Right lung (tissue), 10 donors: ENCODE measurements at places on chromosomes 3 and 15.
A peak's percentile ranks its signal among the peaks of the same experiment; 100 is the strongest.

DNA sequence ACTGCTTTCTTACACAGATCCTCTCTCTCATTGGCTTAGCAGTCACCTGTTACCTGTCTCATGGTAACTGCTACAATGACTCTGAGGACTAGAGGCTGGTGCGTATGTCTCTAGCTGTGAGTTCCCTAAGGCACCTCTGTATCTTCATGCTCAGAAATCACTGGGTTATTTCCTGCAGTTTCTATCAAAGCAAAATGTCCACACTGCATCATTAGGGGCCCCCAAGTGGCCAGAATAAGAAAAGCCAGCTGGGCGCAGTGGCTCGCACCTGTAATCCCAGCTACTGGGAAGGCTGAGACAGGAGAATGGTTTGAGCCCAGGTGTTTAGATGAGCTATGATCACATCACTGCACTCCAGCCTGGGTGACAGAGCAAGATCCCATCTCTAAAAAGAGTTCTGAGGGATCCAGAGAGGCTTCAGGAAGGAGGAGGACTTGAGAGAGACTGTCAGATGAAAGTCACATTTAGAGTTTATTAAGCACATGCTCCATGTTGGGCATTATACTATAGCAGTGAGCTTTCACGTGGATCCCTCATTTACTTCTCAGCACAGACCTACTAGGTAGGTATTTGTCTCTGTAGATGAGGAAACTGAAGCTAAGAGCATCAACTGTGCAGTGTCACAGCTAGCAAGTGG is 2.3 kb upstream of the VPS18 start:
- DNase-seq = no peak

GRCh38 chr3:13890377-13891016 is 10.6 kb upstream of the WNT7A start:
- DNase-seq = no peak

- no peak for DNase-seq
Observed at GRCh38 chr3:141093971-141094684, 43.0 kb downstream of the SPSB4 start.

GRCh38 chr15:63938486-63939061 is 104.8 kb upstream of the HERC1 start:
- DNase-seq = no peak

DNA sequence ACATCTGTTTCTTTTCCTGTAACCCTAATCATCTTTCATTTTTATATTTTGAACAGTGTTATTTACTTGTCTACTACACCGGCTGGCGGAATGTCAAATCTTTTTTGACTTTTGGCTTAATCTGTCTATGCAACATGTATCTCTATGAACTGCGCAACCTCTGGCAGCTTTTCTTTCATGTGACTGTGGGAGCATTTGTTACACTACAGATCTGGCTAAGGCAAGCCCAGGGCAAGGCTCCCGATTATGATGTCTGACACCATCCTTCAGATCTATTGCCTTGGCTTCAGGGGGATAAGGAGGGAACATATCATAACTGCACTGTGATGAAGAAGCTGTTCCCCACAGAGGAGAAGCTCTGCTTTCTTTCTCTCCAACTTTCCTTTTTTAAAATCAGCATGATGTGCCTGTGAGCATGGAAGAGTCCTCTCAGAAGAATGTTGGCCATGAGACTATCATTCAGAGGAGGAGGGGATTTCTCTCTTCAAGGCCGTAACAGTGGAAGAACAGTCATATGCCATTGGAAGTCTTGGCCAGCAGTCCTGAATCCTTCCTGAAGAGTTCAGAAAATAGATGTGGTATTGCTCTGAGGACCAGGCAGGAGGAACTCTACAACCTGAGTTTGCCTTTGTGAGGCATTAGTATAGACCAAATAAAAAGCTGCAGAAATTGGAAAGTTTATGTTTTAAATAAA is 69.9 kb downstream of the SEC22A start:
- DNase-seq = no peak

GRCh38 chr3:151228666-151229040 is 25.6 kb upstream of the GPR171 start:
- DNase-seq = no peak

DNA sequence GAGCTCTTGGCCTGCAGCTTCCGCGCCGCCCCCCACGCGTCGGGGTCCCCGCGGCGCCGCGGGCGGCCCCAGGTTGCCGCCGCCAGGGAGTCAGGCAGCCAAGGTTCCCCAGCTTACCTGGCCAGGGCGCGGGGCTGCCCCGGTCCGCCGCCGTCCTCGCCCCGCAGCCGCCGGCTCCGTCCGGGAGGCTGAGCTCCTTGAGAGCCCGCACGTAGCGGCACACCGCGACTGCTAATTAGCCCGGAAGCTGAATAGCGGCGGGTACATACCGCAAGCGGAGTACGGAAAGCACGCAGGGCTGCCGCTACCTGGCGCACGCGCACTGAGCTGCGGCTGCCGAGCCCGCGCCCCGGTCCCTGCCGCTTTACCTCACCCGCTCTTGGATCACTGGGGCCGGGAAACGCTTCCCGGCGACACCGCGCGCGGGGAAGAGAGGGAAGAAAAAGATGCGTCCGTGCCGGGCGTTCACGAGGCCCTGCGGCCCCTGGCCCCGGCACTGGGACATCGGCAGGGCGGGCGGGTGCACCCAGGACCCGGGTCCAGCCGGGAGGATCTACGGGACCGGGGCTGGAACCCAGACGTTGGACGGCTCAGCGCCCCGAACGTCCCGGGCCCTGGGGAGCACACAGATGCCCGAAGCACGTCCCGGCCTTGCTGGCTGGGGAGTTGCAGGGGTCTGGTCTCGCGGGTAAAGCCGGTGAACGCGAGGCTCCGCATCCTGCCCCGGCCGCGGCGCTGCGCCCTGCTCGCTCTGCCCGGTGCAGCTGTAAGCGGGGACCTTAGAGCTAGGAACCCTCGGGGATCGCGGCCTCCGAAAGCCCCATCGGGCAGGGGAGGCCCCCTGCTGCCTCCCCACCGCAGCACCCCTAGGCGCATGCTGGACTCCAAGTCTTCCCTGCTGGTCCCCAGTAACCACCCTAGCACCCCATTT is at the start of gene GOLGA8B:
Gene GOLGA8B (minus strand): TSS at position 253 of the 931 bp plus-strand sequence. CDS start 47,739 bp downstream, outside the sequence.
- peak; percentile 52 for DNase-seq

DNA sequence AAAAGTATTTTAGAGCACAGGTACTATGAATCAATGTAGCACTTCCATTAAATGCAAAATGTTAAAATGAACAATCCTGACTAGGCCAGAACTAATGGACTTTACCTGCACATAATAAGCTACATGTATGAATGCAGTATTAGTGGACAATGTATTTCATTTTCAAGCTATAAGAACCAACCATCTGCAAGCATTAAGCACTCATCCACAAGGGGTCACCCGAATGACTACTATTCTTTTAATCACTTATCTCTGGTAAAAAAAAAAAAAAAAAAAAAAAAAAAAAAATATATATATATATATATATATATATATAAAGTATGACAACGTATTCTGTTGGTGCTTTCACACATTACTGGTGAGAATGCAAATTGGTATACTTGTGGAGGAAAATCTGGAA is 7.2 kb downstream of the HERC1 start:
- DNase-seq = no peak

DNA sequence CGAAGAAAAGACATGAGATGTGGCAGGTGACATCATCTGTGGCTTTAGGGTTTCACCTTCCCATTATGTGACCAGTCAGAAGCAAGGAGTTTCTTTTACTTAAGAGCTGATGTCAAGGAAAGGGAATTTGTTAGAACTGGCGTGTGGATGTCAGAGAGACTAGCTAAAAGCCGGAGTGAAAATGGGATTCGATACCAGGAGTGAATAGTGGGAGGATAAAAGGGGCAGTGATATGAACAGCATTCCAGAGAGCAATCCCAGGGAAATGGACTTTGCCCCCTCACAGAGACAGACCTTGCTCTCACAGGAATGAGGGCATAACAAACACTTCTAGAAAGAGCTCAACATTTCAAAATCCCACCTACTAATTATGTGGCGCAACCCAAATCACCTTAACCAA is 5.9 kb upstream of the FMN1 start:
- DNase-seq = no peak

- DNase-seq = no peak
Observed at GRCh38 chr3:168613151-168613550, 517.4 kb upstream of the GOLIM4 start.

DNA sequence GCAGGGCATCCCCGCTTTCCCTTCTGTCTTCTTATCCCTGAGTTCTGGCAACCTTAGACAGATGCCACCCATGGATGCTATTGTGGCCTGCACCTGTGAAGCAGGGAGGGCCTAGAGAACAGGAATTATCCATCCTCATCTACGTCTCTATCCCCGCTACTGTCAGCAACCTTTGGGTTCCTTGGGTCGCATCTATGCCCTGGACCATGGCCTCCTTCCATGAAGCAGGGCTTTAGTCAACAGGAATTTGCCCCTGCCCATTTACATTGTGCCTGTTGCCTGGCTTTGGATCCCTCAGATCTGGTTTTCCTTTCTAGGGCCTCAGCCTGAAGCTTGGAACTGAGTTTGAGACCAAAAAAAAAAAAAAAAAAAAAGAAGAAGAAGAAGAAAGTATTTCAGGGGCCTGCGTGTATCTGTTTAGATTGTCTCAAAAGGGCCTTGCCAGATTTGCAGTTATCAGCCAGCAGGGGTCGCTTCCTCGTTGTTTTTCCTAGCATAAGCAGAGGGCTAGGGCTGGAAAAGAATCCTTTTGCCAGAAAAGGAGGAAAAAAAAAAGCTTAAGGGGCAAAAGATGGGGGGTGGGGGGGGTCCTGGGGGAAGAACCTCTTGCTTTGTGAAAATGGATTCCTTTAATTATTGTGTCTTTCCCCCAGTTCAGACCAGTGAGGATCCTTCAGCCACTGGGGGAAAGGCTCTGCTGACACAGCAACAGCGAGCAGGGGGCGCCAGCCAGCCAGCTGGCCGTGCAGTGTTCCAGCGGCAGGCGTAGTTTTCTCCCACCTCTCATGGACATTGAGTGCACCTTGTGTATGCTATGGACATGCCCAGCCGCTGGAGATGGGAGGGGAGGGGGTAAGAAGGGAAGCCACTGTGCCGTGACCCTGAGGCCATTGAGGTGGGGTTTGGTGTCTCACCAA is 65.7 kb upstream of the ALDH1L1 start:
- peak; percentile 61 for DNase-seq

DNA sequence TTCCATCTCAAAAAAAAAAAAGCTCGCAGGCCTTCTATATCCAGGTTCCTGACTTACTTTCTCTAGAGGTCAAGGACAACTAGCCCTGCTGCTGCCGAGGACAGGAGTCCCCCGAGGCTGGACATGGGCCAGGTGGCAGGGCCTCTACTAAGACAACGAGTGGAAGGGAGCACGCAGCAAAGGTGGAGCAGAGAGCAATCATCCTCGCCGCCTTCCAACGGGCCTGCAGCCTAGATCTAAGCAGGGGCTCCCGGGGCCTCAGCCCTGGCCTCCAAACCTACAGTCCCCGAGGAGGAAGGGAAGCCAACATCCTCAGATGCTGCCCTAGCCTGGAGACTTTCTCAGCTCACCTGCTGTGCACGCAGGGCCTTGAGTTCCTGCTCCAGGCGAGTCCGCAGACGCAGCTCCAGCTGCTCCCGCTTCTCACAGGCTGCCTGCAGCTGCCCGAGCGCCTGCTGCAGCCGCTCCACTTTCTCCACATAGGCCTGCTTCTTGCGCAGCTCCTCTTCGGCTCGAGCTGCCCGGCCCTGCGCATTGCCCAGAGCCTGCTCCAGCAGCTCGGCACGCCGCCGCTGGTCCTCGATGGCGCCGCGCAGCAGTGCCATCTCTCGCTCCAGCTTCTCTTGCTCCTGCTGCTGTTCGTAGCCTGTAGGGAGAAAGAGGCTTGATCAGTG is 12.9 kb downstream of the AMOTL2 start:
- no peak for DNase-seq

DNA sequence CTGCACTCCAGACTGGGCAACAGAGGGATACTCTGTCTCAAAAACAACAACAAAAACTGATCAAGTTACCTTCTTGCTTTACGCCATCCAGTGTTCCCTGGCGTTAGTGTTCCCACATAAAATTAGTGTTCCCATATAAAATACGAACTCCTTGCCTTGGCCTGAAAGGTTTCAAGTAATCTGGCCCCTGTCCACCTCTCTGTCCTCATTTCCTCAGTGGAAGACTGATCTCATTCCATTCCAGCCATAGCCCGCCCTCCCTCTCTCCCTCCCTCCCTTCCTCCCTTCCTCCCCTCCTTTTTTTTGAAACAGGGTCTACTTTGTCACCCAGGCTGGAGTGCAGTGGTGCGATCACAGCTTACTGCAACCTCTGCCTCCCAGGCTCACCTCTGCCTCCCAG is 2.8 kb upstream of the CAND2 start:
- no peak for DNase-seq

DNA sequence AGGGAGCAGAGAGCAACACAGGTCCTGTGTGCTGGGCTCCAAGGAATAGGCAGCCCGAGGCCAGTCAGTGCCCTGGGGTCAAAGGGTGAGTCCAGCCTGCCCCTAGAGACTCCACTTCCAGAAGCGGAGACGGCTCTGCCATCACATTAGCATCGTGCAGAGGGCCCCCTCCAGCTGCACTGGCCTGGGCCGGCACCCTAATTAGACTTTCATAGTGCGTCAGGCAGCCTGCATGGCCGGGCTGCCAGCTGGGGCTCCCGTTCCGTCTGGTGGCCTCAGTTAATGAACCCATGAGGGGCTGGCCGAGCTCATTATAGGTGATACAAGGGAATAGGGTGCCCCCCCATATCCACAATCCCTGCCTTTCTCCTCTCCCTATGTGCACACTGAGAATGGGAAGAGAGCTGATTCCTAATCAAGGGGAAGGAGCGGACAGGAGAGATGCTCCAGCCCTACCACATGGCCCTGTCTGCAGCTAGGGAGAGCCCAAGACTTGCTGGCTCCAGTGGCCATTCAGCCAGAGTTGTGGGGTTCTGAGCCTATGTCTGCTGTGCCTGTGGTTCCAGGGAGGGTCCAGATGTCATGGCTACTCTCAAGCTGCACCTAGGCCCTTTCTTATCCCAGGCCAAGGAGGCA is 128.0 kb downstream of the SRGAP3 start:
- DNase-seq = no peak

DNA sequence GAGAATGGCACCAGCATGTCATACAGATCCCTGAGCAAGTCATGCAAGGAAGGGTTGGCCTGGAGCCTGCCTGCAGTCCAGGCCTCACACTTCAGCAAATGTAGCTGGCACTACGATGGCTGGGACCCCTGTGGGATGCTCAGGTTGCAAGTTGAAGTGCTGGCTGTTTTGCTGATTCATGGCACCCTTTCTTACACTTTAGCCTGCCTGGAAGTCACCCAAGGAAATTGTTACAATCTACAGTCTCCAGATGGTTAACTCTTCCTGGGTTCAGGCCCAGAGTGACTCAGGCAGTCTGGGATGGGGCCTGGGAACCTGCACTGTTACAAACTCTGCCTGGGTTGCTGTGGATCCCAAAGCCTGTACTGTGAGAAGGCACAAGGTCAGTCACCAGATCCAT is 91.0 kb upstream of the SLC6A11 start:
- no peak for DNase-seq

GRCh38 chr3:129358772-129359371 is 69.6 kb downstream of the EFCAB12 start:
- DNase-seq = no peak
